ENCODE measurements at places on chromosomes 16 and 17. TPM values are rescaled to one million over a fixed set of nuclear protein-coding genes. Genes with fewer than 3 reads are reported as not detected.

GRCh38 chr16:5977329-5977728, 879.7 kb upstream of the EEF2KMT start:
- DNase-seq = no peak

The NPIPA2 gene
- polyA plus RNA-seq = 0.80 TPM

DNA sequence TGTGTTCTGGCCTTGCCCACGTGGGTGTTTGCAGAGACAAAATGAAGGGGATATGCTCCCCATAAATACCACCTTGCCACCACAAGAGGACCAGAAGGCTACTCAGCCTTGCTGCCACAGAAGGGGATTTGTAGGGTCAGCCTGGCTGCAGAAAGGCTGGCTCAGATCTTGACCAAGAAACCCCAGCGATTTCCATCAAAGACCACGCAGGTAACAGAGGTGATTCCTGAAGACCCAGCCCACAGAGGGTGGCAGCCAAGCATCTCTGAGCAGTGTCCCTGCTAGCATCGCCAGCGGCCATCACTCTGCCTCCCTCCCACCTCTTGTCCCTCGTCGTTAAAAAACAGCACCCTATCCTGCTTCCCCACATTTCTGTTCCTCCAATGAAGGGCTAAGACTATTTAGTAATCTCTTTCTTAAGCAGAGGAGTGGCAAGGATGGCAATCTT, 54.9 kb downstream of the BEAN1 start:
- no peak for DNase-seq

DNA sequence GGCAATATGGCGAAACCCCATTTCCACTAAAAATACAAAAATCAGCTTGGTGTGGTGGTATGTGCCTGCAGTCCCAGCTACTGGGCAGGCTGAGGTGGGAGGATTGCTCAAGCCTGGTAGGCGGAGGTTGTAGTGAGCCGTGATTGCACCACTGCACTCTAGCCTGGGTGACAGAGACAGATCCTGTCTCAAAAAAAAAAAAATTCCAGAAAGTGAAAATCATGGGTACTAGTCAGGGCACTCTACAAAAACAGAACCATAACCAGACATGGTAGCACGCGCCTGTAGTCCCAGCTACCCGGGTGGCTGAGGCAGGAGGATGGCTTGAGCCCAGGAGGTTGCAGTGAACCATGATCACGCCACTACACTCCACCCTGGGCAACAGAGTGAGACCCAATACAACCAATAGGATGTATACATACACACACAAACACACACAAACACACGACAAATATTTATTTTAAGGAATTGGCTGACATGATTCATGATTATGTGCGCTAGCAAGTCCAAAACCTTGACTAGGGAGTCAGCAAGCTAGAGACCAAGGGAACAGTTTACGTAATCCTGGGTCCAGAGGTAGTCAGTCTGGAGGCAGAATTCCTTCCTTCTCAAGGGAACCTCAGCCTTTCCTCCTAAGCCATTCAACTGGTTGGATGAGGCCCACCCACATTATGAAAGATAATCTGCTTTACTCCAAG, 11.6 kb upstream of the GP1BA start:
- no peak for DNase-seq

- DNase-seq = no peak
Observed at GRCh38 chr16:83552228-83552627, 255.6 kb upstream of the HSBP1 start.

- peak; percentile 36 for DNase-seq
Observed at GRCh38 chr17:83062818-83063671, 16.4 kb upstream of the METRNL start.

DNA sequence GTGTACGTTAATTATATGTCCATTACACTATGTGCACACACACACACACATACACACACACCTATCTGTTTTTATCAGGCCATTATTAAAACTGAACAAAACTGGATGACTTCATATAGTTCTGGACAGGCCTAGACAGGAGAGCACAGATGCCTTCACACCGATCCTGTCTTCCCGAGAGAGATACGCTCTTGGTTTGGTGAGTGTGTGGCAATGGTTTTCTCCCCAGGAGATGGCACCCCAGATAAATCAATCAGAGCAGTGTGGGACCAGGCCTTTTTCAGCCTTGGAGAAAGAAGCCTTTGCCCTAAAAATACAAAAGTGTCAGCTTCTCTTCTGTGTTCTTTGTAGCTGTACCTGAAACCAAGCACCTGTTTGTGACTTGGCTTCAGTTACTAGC, 83.7 kb downstream of the CPPED1 start:
- DNase-seq = no peak

- DNase-seq = no peak
Observed at GRCh38 chr16:4874666-4875065, 27.4 kb downstream of the UBN1 start.

The ZNF469 gene
- polyA plus RNA-seq = 0.24 TPM

The ZNF597 gene
- polyA plus RNA-seq = 1.1 TPM

DNA sequence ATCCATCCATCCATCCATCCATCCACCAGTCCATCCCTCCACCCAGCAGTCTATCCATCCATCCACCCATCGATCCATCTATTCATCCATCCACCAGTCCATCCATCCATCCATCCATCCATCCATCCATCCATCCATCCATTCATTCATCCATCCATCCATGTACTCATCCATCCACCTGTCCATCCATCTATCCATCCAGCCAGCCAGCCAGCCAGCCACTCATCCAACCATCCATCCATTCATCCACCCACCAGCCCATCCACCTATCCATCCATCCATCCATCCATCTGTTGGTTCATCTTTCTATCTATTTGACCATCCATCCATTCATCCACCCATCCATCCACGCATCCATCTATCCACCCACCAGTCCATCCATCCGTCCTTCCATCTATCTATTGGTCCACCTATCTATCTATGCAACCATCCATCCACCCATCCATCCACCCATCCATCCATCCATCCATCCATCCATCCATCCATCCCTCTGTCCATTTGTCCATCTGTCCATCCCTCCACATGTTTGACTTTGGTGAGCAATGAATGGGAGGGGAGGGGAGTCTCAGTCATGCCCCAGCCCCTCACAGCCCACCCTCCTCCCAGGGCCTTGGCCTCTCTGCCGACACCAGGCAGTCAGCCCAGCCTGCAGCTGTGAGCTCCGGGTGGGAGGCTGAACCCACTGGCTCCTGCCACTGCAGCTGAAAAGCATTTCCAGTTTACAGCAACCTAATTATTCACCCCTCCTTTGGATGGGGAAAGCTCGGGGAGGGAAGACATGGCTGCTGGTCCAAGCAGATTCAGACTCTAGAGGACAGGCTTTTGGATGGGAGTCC, 38.1 kb upstream of the SSTR5 start:
- no peak for DNase-seq

DNA sequence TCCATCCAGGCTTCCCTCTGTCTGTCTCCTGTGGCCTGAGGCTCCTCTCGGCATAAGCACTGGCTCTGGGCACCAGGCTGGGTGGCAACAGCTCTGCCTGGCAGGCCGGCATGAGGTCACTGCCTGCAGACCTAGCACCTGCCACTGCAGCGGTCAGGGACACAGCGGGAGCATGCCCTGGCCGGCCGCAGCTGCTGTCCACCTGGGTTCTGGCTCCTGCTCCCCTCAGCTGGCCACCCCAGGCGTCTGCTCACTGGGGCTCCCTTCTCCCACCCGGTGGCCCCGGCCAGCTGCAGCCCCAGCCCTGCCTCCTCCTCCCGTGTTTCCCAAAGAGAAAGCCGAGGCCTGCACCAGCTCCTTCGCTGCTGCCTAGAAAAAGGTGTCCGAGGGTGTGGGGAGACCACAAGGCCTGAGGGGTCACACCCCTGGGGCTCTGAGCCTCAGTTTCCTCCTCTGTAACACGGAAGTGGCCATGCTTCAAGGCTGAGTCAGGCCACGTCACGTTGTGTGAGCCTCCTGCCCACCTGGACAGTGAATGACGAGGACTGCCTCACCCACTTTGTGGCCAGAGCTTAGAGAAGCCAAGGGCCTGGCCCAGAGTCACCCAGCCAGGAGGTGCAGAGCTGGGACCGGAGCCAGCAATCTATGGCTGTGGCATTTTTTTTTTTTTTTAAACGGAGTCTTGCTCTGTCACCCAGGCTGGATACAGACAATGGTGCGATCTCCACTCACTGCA, 6.7 kb downstream of the NTHL1 start:
- peak; percentile 57 for DNase-seq

- DNase-seq = peak; percentile 90
Observed at GRCh38 chr17:75238684-75239191, 22.7 kb downstream of the GGA3 start.

DNA sequence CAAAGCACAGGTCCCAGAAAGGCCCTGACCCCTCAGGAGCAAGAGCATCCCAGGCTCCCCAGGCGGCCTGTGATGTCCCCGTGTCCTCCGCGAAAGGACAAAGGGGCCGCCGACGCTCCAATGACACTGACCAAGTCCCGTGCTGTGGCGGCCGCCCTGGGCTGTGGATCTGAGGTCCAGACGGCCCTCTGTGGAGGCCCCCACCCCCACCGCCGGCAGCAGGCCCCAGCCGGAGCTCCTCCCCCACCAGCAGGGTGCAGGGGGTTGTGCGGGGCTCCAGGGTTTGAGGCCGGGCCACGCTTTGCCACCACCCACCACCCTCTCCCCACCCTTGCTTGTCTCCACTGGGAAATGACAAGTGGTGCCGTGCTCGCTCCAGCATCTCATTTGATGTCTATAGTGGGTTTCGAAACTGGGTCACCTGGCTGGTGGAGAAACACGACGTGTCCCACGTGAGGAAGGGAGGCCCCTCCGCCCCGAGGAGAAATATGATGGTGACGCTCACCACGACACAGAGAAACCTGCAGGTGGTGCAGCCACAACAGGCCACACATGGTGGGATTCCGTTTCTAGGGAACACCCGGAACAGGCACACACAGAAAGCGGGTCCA, 31.2 kb upstream of the ZNF469 start:
- peak; percentile 47 for DNase-seq

DNA sequence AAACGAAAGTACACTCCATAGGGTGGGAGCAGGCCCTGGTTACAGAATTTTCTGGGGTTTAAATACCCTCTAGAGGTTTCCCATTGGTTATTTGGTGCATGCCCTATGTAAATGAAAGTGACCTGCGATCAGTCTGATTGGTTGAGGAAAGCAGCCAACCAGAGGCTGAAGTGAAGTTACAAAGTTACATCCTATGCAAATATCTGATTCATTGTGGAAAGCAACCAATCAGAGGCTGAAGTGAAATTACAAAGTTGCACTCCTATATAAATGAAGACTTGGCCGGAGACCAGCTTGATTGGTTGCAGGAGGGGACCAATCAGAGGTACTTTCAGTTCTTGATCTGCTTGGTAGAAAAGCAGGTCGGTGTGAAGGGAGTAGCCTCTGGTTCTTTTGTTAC, 24.4 kb downstream of the NAA60 start:
- DNase-seq = no peak

The SP2 gene
- polyA plus RNA-seq = 16.7 TPM

The PIRT gene
- polyA plus RNA-seq = not detected

The COG7 gene
- polyA plus RNA-seq = 34.7 TPM

DNA sequence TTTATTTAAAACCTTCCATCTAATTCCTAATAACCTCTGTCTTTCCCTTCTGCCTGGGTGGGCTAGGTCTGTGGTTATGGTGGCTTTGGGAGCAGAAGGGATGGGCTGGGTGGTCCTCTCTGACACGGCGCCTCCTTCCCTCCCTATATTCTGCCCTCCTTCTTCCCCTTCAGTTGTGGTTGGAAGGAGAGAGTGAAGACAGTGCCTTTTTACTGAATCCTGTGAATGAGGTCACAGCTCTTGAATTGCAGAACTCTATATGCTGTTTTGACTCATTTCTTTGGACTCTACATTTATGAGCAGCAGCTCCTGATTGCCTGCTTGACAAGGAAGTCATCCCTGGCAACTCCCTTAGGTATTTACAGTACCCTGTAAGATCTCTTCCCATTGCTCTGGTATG, 256.0 kb upstream of the ELAC2 start:
- no peak for DNase-seq

GRCh38 chr17:7419819-7420610, at the start of gene SPEM1:
Gene SPEM1 (plus strand): TSS chr17:7420324. CDS start chr17:7420385, 61 bp downstream.
- peak; percentile 71 for DNase-seq

DNA sequence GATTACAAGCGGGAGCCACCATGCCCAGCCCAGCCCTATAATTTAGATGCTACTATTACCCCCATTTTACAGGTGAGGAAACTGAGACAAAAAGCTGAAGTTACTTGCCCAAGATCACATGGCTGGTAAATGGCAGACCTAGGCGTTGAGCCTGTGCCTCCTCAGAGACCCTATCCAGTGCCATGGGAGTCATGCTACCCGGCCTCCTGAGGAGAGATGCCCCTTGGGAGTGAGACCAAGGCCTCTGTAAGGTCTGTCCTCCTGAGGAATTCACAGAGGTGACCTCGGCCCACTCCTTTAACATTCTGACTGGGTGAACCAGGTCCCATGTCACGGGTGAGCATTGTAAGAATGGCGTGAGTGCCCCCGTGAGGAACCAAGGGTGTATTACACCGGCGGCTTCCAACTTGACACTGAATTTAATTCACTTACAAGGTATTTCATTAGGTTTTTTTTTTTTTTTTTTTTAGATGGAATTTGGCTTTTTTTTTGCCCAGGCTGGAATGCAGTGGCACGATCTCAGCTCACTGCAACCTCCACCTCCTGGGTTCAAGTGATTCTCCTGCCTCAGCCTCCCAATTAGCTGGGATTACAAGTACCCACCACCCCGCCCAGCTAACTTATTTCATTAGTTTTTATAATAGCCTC, 95.7 kb downstream of the ABCC6 start:
- peak; percentile 82 for DNase-seq

The HEATR9 gene
- polyA plus RNA-seq = not detected
